ENCODE measurements at places on chromosomes 11 and 22. TPM values are rescaled to one million over a fixed set of nuclear protein-coding genes. Genes with fewer than 3 reads are reported as not detected.

The GUCY1A2 gene
- total RNA-seq: 0.10 TPM

The UPK2 gene
- not detected for total RNA-seq

The OR52H1 gene
- 2.1 TPM for total RNA-seq

DNA sequence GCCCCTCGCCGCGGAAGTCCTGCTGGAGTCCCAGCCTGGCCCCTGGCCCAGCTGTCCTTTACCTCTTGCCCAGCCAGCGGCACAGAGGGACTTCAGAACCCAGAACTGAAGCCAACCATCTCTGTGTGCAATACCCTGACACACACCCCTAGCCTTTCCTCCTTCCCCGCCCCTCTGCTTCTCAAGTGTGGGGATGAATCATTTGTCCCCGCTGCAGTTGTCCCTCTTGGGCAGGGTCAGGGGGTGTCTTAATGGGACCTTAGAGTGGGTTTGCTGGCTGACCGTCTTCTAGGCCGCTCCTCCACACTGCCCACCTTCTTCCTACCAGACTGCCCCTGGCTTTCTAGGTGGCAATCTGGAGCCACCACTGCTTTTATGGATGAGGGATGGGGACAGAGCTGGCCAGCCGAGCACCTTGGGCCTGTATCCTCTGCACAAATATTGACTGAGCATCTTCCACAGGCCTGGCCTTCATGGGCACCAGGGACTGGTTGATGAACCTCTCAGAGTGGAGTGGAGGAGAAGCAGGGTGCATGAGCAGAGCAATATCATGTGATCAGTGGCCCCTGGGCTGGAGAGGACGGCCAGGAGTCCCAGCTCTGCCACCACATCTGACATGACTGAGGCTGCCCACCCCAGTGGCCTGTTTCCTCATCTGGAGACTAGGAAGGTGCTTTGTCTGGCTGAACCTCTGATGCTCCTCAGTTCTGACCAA is 668 bp upstream of the CHST1 start:
- DNase-seq: no peak

DNA sequence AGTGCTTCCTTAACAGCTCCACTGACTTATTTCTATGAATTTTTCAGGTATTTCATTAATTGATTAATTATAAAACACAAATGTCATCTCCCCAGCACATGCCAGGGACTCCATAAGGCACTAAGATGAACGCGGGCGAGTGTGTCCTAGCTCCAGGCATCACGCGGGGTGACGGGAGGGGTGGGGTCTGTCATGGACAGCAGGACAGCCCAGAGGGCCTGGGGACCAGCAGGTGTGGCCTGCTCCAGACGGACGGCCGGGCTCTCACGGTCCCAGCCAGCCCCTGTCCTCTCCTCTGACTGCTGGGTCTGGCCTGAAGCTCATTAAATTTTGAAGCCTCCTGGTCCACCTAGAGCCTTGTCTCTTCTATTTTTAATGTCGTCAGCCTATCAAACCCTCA is 531.1 kb downstream of the BRD1 start:
- DNase-seq: no peak

DNA sequence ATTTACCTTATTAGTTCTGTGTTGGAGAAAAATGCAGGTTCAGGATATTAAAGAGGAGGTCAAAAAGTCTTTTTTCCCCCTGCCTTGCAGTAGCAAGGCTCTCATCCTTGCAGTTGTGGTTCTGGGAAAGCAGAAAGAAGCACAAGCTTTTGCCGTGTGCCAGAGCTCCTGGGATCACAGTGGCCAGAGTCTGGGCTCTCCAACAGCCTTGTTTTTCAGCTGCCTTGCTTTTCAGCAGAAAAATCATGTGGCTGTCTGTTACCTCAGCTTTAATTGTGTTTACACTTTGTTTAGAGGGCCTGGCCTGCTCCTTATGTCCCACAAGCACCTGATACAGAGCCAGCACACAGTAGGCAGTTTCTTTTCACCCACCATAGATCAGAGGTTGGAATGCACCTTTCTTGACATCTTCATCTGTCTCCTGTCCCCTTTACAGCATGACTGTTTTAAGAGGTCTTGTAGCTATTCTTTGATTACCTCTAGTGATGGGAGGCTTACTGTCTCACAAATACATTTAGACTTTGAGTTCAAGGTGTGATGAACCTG is 67.5 kb downstream of the TEAD1 start:
- no peak for DNase-seq

Data from endothelial cell (in vitro differentiated cells).